Ecto neural progenitor cell (in vitro differentiated cells): ENCODE measurements at places on chromosomes 13 and 19.

DNA sequence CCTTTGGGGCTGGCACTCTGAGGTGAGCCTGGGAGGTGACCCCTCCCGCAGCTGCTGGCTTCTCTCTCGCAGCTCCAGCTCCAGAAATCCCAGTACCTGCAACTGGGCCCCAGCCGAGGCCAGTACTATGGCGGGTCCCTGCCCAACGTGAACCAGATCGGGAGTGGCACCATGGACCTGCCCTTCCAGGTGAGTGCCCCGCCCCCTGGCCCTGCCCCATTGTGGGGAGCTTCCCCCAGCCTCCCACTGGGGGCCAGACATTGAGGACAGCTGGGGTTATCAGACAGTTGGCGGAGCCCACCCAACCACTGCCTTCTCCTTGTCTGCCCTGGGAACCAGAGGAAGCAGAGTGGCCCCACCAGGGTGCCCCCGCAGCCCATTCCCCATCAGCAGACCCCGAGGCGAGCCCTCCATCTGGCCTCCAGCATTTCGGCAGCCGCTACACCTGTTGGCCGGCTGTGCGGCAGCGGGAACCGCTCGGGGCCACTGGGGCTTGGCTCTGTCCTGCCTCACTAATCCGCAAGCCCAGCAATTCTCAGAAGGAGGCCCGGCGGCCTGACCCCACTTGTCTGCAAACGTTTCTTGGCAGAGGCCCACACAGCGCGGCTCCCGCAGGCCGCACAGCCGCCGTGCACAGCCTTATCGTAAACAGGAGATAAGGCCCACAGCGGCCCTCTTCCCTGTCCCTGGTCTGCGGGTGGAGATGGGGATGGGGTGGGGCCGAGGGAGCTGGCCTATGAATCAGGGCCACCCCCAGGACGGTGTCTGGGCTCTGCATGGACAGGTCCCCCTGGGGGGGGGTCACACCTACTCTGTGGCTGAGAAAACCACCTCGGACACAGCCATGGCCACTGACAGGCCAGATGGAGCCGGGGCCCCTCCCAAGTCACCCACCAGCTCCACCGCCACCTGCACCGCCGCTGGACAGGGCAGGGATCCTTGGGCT lies 48.0 kb downstream of the COMP start:
- DNase-seq = peak; percentile 65

- no peak for DNase-seq
Measured at GRCh38 chr19:8126511-8126910, 22.9 kb downstream of the FBN3 start.

DNA sequence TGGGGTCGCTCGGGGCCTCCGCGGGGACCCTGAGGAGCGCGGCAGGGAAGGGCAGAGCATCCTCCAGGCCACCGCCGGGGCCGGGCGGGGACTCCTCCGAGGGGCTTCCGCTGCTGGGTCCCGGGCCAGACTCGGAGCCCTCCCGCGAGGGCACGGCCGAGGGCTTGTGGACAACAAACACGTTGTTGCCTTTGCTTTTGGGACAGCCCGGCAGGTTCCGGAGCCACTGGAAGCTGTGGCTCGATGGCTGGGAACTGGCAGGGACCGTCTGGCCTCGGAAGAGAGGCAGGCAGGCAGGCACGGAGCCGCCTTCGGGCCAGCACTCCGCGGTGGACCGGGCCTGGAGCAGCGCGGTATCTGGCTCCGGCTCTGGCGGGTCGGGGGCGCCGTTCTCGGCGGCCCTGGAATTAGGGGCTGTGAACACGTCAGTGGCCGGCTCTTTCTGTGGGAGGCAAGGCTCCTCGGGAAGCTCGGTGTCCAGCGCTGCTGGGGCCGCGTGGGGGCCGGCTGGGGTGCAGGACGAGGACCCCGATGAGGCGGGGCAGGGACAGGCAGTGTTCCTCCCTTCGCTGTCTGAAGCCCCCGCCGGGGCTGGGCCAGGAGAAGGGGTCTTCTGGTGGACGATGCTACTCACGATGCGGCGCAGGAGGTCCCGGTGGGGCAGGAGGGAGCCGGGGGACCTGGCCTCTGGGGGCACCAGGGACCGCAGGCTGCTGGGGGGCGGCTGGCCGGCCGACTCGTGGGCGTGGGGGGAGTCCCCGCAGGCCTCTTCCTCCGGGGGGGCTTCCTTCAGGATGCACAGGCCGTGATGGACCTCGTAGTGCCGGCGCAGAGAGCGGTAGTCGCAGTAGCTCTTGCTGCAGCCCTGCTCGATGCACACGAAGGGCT lies 27.6 kb downstream of the ZNF541 start:
- DNase-seq = no peak

DNA sequence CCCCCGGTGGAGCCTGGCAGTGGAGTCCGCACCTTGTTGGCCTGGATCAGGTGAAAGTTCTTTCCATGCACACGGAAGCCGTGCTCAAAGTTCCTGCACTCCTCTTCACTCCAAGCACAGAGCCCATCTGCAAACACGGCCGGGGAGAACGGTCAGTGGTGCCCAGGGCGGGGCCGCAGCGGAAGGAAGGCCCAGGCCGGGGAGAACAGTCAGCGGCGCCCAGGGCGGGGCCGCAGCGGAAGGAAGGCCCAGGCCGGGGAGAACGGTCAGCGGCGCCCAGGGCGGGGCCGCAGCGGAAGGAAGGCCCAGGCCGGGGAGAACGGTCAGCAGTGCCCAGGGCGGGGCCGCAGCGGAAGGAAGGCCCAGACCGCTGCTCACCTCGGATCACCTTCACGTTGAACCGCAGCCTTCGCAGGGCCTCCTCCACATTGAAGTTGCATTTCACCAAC lies 20.6 kb upstream of the PLPP2 start:
- no peak for DNase-seq

GRCh38 chr13:38743466-38743865 lies 56.6 kb downstream of the FREM2 start:
- DNase-seq = no peak

DNA sequence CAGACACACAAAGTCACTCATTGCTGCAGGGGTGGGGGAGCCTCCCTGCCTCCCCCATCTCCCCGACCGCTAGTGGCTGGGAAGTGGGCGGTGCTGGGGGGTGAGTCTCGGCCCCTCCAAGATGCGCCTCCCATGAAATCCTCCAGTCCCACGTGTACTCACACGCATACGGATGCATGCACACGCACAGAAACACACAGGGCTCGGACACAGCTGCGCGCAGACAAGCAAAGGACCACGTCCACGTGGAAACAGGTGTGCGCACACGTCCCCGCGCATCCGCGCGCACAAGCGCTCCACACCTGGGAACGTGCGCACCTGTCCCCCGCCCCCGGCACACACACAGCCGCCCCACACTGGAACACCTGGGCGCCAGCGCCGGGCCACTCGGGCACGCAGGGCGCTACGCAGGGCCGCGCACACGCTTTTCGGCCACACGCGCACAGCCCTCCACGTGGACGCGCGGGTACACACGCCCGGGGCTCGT lies 687 bp downstream of the MATK start:
- no peak for DNase-seq

- DNase-seq = no peak
Measured at GRCh38 chr19:39555883-39556282, 15.9 kb upstream of the EID2 start.

- no peak for DNase-seq
Measured at GRCh38 chr19:31119951-31120690, 229.1 kb downstream of the TSHZ3 start.

DNA sequence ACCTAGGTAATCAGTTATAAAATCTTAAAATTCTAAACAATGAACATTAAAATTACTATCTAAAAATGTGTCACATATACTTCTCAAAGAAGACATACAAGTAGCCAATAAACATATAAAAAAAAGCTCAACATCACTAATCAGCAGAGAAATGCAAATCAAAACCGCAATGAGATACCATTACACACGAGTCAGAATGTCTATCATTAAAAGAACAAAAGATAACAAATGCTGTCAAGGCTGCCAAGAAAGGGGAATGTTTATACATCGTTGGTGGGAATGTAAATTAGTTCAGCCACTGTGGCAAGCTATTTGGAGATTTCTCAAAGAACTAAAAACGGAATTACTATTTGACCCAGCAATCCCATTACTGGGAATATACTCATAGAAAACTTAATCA lies 310.3 kb upstream of the EDNRB start:
- no peak for DNase-seq
